ENCODE measurements at places on chromosomes 4 and X. TPM values are rescaled to one million over a fixed set of nuclear protein-coding genes. Genes with fewer than 3 reads are reported as not detected.

Gene BTK
- total RNA-seq, result 0.14 TPM

Gene PPBP
- total RNA-seq, result not detected

Gene UGT2B7
- not detected for total RNA-seq

Gene PTPN13
- total RNA-seq, result 7.2 TPM

Gene CT45A3
- total RNA-seq, result not detected

Gene EFHC2
- total RNA-seq, result 0.07 TPM

Gene LRPAP1
- 87.5 TPM for total RNA-seq

Gene CCSER1
- 2.2 TPM for total RNA-seq

Gene ADGRG2
- total RNA-seq, result not detected

Gene KLF3
- total RNA-seq, result 45.2 TPM

Gene SYTL5
- not detected for total RNA-seq

Gene BANK1
- total RNA-seq, result not detected

Gene NPY1R
- 0.13 TPM for total RNA-seq

Gene USO1
- 117 TPM for total RNA-seq

Gene RHOXF1
- total RNA-seq, result not detected

Gene STOX2
- total RNA-seq, result 0.22 TPM

Gene RBM47
- 0.22 TPM for total RNA-seq

Gene ZFX
- 49.3 TPM for total RNA-seq

Gene FGFBP2
- total RNA-seq, result not detected

Gene RNF128
- total RNA-seq, result not detected

Gene PAGE2
- not detected for total RNA-seq

Gene FAM149A
- total RNA-seq, result 0.36 TPM

Gene RRH
- 0.22 TPM for total RNA-seq

Gene BCLAF3
- total RNA-seq, result 7.1 TPM

Gene LGI2
- total RNA-seq, result under 0.01 TPM

Gene PASD1
- not detected for total RNA-seq

Gene ZNF732
- total RNA-seq, result 1.6 TPM

Gene MID1
- 30.5 TPM for total RNA-seq

Gene TLR6
- 5.3 TPM for total RNA-seq

Gene MTNR1A
- total RNA-seq, result not detected

Gene POLN
- total RNA-seq, result 5.6 TPM

Gene IL13RA2
- total RNA-seq, result 0.53 TPM

Gene TMPRSS11F
- total RNA-seq, result not detected

Gene MAGEB1
- not detected for total RNA-seq

Data from thoracic aorta endothelial cell (primary cell).